ENCODE measurements at places on chromosomes 7 and 10. TPM values are rescaled to one million over a fixed set of nuclear protein-coding genes. Genes with fewer than 3 reads are reported as not detected.

DNA sequence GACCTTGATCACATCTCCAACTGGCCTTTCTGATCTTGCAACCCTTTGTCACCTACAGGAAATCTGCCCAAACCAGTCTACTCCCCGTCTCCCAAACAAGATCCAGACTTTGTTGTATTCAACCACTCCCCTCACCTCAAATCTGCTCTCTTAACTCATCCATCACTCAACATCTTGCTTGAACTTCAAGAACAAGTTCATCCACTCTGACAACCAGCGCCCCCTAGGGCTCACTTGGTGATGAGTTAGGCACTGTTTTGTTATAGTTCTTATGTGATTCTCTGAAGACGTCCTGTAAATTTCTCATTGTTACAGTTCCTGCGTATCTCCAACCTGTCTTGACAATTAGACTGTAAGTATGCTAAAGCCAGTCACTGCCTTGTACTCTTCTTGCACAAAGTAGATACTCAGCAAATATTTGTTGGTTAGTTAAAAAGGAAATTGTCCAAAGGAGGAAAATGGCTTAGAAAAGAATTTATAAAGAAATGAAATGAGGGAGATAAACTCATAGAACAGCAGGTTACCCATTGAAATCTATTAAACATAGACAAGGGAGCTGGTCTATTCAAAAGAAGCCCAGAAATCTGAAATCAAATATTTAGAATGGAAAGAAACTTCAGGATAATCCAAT lies 5.3 kb downstream of the FRMD4A start:
- DNase-seq = no peak

DNA sequence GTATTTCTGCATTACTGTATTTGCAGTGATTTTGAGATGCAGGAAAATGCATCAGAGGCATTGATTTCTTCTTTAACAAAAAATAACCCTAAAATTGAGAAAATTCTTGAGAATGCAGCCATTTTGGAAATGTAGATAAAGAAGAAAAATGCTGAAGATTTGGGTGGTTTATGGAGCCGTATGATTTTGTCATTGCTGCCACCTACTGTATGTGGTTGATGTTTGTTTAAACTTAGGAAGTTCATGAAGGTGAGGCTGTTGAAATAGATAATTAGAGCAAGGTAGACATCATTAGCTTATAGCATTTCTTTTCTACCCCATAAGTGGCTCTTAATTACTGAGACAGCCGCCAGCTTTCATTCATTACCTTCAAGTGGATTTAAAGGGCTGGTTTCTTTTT lies 92.1 kb upstream of the SAMD8 start:
- DNase-seq = peak; percentile 25

DNA sequence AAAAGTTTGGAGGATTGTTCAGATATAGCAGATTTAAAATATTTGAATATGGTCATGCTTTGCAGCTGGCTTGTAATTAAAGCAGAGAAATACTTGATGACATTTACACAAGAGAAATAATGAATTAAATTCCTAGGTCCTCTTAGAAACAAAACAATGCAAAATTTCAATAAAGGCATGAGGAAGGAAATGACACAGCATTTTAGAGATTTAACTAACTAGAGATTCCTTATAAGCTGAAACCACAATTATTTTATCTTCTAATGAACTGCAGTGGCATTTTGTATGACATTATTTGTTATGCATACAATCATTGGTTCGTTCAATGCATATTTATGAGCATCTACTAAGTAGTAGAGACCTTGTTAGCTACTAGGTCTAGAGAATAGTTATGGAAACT lies 490.9 kb downstream of the ZWINT start:
- no peak for DNase-seq

DNA sequence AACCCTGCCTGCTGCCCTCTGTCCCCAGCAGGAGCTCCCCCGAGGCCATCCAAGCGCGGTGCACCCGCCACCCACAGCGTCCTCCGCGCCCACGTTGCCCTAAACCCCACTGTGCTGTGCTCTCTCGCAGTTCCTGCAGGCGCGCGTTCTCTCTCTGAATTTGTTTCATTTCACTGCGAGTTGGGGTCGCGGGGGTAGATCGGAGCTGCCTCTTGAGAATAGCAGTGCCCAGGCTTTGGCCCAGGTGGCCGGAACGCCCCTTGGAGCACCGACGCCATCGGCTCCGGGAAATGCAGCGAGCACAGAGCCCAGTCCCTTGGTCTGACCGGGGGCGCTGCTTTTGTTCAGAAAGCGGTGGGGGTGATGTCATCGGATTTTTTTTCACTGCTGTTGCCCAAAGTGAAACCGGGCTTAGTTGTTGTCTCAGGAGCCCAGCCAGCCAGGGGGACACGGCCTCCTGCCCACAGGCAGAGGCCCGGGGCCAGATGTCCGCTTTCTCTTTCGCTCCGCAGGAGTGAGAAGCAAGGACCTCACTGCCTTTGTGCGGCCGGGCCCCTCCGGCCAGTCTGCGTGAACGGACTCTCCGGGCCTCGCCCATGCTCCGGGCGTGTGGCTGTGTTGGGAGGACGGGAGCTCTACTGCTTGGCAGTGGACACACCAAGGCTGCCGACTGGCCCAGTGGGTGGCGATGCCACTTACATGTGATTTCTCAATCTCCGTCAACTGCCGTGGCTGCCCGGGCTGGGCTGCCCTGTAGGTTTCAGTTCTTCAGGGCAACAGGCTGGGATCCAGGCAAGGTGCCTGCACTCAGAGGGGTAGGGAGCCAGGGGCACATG lies 43.1 kb downstream of the FOXK1 start:
- peak; percentile 91 for DNase-seq

DNA sequence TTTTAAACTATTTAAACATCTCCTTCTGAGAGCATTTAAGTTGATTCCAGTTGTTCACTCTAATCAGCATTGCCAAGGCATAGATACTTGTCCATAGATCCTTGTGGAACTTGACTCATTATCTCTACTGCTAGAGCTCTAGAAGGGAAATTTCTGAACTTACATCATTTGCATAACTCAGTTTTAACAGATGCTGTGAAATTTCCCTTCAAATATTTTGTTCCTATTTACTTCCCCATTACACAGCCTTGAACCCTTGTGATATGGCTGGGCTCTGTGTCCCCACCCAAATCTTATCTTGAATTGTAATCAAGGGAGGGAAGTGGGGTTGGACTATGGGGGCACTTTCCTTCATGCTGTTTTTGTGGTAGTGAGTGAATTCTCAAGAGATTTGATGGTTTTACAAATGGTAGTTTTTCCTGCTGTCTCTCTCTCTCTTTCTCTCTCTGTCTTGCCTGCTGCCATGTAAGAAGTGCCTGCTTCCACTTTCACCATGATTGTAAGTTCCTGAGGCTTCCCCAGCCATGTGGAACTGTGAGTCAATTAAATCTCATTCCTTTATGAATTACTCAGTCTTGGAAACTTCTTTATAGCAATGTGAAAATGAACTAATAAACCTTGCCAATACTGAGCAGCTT lies 25.4 kb downstream of the INSIG1 start:
- DNase-seq = no peak

DNA sequence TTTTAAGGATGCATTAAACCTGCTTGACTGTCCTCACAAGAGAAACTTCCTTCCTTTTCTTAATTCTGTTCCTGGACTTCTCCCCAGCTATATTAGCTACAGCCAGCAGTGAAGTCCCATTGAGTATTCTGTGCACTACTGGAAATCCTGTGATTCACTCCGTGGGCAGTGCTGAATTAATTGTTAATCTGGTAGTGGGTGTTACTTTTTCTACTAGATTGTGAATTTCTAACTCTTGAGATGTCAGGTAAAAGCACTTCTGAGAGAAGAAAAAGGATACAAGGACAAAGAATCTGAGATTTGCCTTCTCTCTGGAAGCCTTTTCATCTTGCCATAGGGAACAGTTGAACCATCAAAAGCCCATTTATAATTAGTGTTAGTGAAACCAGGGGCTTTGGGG lies 33.9 kb downstream of the CYCS start:
- no peak for DNase-seq

- no peak for DNase-seq
Measured at GRCh38 chr10:13674645-13675588, 88.2 kb downstream of the PRPF18 start.

DNA sequence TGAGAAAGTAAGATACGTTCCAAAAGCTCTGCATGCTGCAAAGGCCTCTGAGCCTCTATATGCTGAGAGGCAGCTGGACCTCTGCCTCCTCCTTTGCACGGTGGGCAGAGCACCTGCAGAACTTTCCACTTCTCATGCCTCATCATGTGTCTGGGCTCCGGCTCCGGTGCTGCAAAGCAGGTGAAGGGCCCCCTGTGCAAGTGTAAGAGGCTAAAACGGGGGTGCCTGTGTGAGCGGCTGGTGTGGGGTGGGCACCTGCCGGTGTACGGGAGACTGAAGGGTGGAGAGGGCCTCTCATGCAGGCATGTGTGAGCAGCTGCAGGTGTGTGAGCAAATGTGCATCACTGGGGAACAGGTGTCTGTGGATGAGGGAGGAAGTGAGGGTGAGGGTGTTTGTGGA lies 121.0 kb downstream of the KCNMA1 start:
- DNase-seq = no peak

DNA sequence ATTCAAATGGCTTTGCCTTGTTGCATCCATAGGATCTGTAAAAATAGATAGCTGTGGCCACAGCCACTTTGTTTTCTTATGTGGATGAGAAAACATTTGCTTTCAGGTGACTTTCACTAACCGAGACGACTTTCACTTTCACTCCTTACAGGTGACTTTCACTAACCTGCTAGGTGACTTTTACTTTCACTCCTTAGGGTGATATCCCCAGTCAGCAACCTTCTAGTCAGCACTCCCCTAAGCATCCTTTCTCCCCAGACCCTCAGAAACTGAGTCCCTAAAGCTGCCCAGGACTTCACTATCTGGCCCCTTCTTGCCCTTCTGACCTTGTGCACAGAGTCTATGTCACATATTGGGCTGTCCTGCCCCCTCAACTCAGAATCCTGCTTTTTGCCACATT lies 177.5 kb downstream of the RELN start:
- DNase-seq = no peak

DNA sequence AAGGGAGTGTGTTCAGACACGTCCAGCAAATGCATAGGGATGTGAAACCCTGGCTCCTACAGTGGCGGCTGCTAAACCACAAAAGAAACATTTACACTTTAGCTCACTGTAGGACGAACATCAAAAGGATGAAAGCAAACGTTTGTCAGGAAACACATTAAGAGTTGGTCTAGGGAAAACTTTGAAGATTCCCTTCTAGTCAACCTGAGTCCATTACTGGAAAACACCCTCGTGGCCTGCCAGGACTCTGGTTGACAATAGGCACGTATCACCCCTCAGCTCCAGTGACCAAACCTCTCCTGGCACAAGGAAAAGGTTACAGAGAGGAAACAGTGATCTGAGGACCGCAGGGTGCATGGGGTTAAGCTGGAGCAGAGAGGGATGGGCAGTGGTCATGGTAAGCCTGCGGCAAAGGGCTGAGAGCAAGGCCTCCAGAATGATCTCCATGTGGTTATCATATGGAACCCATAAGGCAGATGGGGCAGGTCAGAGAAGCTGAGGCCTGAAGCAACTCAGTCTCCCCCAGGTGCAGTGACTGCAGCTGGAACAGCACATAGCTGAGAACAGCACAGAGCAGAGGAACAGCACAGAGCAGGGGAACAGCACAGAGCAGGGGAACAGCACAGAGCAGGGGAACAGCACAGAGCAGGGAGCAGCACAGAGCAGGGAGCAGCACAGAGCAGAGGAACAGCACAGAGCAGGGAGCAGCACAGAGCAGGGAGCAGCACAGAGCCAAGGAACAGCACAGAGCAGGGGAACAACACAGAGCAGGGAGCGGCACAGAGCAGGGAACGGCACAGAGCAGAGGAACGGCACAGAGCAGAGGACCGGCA lies 49.9 kb downstream of the CHST15 start:
- DNase-seq = no peak

GRCh38 chr10:11086177-11086840 lies 68.6 kb downstream of the CELF2 start:
- DNase-seq = no peak

- DNase-seq = peak; percentile 81
Measured at GRCh38 chr7:51288896-51289622, 27.6 kb downstream of the COBL start.

GRCh38 chr10:70896551-70896950 lies 8.2 kb upstream of the PCBD1 start:
- DNase-seq = no peak

- no peak for DNase-seq
Measured at GRCh38 chr10:14727924-14728323, 46.8 kb downstream of the FAM107B start.

- DNase-seq = no peak
Measured at GRCh38 chr7:24898691-24899090, 81.3 kb downstream of the OSBPL3 start.

DNA sequence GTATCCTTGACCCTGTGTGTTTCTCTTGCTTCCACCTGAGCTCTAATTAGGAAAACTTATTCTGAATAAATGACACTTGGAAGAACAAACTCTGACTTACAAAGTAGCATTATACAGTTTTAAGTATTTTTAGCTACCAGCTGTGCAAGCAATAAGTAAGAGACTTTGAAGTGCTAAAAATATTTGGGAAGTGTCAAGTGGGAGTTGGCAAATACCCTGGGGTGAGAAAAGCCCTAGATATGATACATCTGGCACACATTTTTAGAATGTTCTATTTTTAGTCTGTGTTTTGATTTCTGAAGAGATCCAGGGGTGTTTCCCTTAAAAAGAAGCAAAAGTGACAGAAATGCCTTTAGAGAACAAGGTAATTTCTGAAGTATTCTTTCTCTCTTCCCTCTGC lies 132.7 kb upstream of the TEX47 start:
- peak; percentile 35 for DNase-seq

DNA sequence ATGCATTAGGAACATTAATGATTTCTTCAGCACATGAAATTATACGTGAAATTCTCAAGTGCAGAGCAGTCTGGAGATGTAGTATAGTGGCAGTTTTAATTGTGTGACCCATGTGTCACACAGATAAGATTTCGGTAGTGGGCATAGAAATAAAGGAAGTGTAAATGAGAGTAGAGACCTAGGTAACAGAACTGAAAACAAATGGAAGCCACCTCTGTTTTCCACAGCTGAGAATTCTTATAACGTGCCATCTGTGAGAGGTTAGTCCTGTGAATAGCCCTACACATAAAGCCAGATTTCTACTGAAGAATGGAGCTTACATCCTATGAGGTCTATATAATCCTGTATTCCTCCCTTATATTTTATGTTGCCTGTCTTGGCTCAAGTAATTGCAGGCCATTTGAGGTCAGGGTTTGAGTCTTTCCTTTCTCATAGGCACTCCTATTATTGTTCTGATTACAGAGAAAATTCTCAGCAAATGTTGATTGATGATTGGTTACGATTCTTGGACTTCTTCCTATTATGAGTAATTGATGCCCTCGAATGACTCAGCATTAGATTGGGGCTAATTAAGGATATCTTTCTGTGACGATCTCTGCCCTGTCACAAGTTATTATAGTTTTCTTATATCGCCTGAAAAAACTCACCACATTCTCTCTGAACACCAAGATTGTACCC lies 258.2 kb downstream of the KIF20B start:
- DNase-seq = no peak

GRCh38 chr7:130351791-130352090 lies 7.1 kb downstream of the CPA5 start:
- no peak for DNase-seq

The HOGA1 gene
- 1.1 TPM for total RNA-seq

The HOXA1 gene
- total RNA-seq = 5.5 TPM

The PRKAR2B gene
- 0.08 TPM for total RNA-seq

The PARD3 gene
- 68.5 TPM for total RNA-seq

The ZNF32 gene
- total RNA-seq = 35.2 TPM

The YAE1 gene
- 30.6 TPM for total RNA-seq

The ECD gene
- 32.7 TPM for total RNA-seq

The C10orf105 gene
- 0.03 TPM for total RNA-seq

The HOXA11 gene
- 1.7 TPM for total RNA-seq
